ENCODE measurements at places on chromosomes 5 and 9.

DNA sequence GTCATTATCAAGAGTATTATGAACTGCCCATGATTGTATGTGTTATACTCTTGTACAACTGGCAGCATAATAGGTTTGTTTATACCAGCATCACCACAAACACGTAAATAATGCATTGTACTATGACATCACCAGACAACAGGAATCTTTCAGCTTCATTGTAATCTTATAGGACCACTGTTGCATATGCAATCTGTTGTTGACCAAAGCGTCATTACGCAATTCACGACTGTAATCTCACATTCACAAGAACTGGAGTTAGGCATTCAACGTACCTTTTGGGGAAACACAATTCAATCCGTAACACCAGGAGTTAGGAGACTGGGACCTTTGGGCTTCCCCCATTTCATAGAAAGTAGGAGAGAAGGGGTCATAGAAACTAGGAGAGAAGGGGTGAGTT lies 20.4 kb upstream of the ARSI start:
- DNase-seq, result no peak

DNA sequence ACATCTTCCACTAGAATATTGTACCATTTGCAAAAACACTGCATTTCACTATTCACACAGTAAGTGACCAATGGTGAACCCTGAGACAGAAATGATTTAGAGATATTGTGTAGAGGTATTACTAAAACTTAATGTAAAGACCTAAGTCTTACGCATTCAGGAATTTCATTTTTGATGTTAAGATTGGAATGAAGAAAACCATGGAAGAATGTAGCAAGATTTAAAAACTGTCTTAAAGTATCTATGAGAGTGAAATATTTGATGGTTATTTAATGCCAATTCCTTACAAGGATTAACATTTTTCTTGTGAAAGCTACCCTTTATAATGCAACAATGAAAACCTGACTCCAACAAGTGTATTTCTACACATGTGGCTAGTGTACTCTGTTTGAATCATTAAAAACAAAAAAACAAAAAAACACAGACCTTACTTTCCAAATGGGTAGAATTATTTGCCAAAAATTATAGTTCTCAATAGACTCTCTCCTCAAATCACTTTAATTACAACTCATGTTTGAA lies 172.0 kb downstream of the NNT start:
- no peak for DNase-seq

GRCh38 chr5:170560938-170561337 lies 57.1 kb downstream of the KCNIP1 start:
- no peak for DNase-seq

- no peak for DNase-seq
Observed at GRCh38 chr5:102797322-102797884, 42.3 kb downstream of the PAM start.

DNA sequence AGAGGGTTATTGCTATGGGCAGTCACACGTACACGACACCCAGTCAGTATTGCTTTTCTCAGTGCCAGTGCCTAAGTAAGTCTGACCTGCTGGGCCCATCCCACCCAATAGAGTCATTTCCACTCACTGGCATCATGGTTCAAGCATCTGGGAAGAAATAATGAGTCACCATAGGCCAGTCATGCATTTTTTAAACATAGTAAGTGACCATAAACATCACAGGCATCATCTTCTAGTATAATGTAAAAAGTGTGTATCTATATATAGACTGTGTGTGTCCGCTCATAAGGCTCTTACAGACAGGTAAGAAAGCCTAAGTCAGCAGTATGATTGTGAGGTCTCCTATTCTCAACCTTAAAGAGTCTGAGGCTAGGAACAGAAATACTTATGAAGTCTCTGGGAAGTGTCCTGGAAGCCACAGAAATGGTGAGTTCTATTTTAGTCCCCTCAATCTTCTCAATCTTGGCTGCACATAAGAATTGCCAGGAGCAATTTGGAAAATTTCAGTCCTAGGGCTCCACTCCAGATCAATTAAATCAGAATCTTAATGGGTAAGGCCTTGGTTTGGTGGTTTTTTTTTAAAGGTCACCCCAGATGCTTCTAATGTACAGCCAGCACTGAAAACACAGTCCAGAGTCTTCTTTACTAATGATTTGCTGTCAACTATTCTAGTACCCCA lies 65.2 kb downstream of the ZNF366 start:
- DNase-seq, result no peak

- DNase-seq, result no peak
Observed at GRCh38 chr5:95892784-95893354, 68.8 kb downstream of the ELL2 start.

DNA sequence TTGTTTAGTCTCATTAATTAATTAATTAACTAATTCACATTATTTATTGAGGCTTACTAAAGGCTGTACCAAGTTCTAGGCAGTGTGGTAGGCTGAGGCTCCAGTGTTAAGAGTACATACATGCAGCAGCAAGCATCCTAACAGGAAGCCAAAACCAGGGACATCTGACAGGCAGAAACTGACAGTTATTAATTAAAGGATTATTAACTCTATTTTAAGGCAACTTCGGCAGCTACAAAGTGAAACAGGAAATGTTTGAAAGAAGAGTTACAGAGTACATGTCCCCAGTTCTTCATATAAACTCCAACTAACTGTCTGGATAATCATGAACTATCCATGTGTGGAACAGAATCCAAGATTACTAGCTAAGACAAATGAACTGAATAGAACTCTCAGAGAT lies 39.3 kb upstream of the GABRB2 start:
- no peak for DNase-seq

DNA sequence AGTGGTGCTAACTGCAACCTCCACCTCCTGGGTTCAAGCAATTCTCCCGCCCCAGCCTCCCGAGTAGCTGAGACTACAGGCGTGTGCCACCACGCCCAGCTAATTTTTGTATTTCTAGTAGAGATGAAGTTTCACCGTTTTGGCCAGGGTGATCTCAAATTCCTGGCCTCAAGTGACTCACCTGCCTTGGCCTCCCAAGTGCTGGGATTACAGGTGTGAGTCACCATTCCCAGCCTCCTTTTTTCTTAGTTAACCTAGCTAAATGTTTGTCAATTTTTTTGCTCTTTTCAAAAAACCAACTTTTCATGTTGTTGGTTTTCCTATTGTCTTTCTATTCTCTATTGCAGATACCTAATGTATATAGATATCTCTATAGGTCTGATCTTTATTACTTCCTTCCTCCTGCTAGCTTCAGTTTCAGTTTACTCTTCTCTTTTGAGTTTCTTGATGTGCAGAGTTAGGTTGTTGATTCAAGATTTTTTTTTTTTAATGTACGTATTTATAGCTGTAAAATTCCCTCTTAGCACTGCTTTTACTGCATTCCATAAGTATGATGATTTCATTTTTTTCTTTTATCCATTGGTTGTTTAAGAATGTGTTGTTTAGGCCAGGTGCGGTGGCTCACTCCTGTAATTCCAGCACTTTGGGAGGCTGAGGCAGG lies 32.9 kb downstream of the FGD3 start:
- no peak for DNase-seq

DNA sequence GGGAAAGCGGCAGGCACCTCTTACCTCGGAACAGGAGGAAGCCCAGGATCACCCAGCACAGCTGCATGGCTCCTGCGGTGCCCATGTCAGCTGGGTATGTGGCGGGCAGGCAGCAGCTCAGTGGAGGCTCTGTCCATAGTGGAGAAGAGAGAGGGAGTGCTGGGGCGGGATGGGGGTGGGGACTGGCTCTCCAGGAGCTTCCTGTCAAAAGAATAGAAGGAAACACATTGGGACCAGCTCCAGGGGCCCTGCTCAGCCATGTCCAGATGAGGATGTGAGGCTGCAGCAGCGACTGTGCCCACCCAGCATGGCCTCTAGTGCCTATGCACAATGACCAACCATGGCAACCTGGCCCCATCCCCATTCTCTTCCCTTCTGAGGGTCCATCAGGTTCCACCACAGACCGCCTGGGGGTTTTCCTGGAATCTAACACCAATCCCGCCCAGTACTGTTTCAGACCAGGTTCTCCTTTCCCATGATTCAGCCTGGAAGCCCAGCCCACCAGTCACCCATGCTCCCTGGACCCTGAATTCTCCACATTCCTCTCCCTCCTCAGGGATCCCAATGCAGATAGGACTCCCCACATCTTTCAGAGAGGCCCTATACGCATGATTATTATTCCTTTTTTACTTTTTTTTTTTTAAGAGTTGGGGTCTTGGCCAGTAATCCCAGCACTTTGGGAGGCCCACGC lies at the start of gene ECSCR:
TSS of gene ECSCR (minus strand) at position 158 of the 691 bp plus-strand sequence. CDS start at position 85, 73 bp downstream.
- DNase-seq, result no peak

GRCh38 chr9:70607926-70608325 lies 193.5 kb upstream of the KLF9 start:
- DNase-seq, result no peak

DNA sequence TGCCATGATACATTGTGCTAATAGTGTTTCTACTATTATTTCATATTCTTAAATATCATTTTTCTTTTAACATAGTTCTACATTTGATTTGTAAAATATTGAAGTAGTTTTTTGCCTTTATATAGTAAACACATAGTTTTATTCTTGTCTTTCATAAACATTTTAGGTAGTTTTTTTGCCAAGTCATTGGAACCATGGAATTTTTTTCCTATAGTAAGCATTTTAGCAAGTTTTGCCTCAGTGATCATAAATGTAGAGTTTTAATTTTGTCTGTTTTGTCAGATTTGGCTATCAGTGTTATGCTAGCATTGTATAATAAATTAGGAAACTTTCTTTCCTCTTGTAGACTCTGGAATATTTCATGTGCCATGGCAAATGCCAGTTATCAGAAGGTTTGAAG lies 137.1 kb upstream of the LPAR1 start:
- DNase-seq, result no peak
